Neural progenitor cell (in vitro differentiated cells): ENCODE measurements at places on chromosomes 16 and 17.

- DNase-seq, result no peak
Observed at GRCh38 chr17:5183410-5183793, 8.3 kb downstream of the ZNF594 start.

GRCh38 chr17:38608648-38609047, 2.9 kb upstream of the SRCIN1 start:
- DNase-seq, result no peak

DNA sequence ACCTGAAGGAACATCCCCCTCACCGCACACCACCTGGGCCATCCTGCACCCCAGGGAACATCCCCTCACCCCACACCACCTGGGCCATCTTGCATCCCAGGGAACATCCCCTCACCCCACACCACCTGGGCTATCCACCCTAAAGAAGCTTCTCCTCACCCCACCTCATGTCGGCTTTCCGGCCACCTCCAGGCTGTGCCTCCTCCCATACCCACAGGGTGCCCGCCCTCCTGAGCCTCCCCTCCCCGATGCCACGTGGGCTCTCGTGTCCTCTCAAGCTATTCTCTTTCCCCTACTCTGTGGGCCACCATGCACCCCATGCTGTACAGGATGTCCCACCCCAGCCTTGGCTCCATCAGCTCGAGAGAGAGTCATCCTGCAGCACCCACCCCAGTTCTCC, 18.0 kb downstream of the MYLK3 start:
- DNase-seq, result no peak

DNA sequence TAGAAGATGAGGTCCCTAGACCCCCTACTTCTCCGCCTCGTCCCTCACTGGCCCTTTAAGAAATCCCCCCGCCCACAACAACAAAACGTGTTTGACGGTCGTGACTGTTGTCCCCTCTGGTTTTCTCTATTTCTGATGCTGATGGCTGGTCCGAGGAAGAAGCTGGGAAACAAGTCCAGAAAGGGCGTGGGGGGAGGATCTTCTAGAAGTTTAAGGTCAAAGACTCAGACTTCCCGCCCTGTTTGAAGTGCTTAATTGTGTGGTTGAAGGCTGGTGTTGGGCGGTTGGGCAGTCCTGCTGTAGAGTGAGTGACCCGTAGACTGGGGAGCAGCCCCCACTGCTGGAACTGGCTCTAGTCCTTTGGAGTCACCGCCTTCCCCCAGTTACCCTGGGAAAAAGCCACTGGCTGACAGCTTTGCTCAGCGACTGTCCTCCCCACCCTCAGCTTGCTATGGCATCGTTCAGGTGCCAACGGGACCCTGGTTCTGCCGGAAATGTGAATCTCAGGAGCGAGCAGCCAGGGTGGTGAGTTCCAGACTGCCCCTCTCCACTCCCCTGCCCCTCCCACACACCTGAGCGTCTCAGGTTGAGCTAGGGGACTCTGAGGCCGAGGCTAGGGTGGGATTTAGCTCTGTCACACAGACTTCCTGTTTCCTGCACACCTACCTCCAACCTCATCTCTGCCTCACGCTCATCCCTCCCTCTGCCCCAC, 1.6 kb downstream of the MLLT6 start:
- DNase-seq, result peak; percentile 29

DNA sequence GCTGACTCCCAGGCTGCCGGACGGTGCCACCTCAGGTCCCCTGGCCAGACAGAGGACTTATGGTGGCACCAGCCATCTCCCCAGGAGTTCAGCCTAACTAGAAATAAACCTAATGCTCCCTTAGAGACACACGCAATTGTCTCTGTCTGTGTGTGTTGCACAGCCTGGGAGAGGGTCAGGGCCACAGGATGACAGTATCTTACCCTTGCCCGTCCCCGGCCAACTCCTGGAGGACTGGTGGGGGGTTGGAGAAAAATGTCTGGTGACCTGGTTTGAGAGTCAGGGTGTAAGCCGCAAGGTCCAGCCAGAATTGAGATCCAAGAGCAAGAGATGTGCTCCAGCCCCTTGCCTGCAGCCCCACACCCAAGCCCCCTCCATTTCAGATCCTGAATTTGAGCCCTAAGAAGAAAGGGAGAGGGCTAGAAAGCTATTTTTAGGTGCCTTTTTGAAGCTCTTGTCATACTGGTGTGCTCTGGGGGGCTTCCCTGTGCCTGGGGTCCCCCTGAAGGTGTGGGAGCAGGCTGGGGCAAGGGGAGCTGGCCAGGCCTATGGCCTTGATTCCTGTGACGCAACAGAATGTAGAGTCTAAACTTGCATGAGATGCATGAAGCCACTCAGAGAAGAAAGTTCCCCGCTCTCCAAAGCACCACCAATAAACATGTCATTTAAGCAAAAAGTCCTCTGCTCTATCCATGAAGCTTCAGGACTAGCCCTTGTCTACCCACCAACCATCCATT, 12.9 kb downstream of the ZNF319 start:
- no peak for DNase-seq

GRCh38 chr17:2613089-2613808, 19.8 kb downstream of the PAFAH1B1 start:
- DNase-seq, result no peak

GRCh38 chr16:15811481-15812400, 45.1 kb downstream of the MYH11 start:
- peak; percentile 58 for DNase-seq

GRCh38 chr16:73420676-73421075, 372.7 kb upstream of the ZFHX3 start:
- no peak for DNase-seq

- no peak for DNase-seq
Observed at GRCh38 chr17:77025781-77026180, 115.0 kb upstream of the SEC14L1 start.

GRCh38 chr16:10240854-10241613, 58.8 kb upstream of the GRIN2A start:
- no peak for DNase-seq

- DNase-seq, result no peak
Observed at GRCh38 chr17:55426851-55427586, 5.4 kb upstream of the MMD start.

GRCh38 chr17:78014646-78015045, 56.1 kb downstream of the TNRC6C start:
- no peak for DNase-seq

DNA sequence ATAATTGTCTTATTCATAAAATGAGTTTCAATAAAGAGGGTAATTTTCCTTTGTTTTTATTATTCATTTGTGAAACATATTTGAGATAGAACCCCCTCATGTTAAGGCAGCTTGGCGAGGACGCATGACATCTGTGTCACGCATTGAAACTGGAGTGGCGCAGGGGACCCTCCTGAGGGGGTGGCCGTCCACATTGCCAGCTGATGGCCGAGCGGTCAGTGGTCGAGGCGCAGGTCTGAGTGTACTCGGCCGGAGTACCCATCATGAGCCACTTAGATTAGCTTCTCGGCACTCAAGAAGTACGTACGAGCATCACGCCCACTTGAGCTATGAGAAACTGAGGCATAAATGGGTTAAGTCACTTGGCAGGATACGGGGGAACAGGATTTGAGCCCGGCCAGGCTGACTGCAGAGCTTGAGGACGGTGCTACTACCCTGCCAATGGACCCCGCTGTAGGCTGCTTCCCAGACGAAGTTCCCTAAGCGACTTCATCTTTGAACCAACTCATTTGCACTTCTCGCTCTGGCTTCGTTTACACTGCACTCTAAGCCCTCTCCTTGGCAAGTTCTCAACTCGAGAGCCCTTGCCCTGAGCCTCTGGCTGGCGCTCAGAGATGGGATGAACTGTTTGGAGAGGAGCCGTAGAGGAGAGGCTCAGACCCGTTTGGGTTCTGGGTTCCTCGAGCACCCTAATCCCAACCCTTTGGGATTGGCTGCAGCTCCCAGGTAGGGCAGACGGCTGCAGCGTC, 91.8 kb downstream of the SDK2 start:
- no peak for DNase-seq

DNA sequence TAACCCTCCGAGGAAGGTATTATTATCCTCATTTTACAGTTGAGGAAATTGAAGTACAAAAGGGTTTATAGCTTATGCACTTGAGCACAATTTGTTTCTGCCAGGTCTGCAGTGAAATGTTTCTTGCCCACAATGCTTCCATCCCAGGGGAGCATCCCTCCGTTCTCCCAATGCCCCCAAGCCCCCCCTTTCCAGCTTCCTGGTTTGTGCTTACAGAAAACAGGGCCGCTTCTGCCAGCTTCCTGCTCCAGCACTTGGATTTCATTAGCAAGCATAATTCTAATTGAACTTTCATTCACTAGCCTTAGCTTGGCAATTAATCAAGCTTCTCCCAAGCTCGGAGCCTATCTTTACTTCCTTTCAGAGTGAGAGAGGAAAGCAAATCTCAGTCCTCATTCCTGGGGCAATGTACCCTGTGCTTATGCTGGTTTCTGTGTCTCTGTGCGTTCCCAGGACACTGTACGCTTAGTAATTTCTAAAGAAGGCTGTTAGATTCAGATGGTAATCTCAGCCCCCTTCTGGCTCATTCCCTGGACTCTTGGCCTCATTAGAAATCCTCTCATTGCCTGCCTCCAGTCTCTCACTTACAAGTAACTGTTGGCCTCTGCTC, 141.6 kb downstream of the HS3ST2 start:
- no peak for DNase-seq

GRCh38 chr17:60435244-60436167, 13.2 kb downstream of the CHCT1 start:
- DNase-seq, result peak; percentile 80

- no peak for DNase-seq
Observed at GRCh38 chr17:77783991-77784820, 174.3 kb upstream of the TNRC6C start.

DNA sequence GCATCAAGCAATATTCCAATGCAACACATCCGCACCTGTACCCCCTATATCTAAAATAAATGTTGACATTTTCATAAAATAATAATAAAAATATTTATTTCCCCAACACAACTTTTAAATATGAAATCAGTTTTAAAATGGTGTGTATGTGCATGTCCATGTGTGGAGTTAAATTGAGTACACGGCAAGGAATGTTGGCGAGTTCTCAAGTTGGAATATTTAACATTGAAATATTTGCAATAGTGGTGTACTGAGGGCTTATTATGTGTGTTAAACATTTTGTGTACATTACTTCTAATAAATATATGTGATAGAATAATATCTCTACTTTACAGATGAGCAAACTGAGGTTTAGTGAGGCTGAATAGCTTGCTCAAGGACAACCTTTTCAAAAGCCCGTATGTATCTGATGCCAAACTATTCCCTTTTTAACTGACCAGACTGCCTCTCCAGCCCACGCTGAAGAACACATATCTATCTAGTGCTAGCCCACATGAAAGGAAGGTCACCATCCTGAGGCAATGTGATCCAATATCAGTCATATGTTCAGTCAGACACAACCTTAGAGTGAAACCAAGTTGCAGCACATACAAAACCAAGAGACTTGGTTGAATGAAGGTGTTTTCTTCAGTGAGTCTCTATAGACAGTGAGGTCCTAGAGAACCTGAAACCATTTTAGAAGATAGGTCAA, 192.2 kb upstream of the CDH11 start:
- DNase-seq, result no peak

DNA sequence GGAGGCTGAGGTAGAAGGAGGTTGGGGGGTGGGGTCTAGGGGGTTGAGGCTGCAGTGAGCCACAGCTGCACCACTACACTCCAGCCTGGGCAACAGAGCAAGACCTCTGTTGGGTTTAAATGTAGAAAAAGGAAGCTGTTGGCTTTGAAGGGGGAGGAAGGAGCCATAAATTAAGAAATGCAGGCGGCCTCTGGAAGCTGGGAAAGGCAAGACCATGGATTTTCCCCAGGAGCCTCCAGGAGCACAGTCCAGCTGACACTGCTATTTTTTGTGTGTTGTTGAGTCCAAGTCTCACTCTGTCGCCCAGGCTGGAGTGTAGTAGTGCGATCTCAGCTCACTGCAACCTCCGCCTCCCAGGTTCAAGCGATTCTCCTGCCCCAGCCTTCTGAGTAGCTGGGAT, 15.9 kb downstream of the LITAF start:
- no peak for DNase-seq

GRCh38 chr16:80541306-80541694, 507 bp downstream of the DYNLRB2 start:
- no peak for DNase-seq

DNA sequence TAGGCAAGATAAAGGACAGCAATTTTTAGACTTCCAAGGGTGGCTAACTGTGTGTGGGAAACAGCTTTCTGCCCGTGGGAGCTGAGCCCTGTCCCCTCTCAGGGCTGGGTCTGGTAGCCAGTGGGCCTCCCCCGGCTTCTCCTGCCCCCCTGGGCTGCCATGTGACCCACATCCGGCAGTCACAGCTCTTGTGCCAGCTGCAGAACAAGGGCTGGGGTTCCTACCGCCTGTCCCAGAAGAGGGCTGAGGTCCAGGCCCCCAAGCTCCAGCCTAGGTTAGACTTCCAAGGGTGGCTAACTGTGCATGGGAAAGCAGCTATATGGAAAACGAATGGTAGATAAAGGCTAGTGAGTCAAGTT, 6.1 kb downstream of the GAST start:
- DNase-seq, result no peak

DNA sequence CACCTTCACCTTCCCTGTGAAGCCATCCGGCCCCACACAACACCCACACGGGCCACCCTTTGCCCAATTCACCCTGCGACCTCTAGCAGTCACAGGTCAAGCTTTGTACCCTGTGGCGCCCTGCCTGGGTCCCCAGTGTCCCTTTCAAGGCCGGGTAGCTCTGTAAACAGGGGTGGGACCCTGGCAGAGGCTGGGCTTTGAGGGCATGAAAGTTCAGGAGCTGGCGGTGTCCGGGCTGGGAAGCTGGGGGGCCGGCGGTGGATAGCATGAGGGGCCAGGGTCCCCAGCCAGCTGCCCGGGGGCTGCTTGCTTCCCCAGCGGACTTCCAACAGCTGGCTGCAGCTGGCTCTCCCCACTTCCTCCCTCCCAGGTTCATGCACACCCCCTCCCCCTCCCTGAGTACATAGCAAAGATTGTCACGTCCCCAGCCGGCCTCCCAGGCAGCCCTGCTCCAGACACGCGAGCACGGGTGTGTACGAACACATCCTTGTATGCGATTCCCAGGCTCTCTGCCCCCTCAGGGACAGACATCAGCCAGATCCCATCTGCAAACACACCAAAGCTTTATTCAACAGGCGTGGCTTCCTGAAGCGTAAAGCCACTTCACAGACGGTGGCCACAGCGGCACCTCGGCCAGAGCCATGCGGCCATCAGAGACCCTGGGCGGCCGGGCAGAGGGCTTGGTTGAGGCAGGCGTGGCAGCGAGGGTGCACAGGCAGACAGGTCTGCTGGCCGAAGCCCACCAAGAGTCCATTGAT, 8.2 kb downstream of the NTHL1 start:
- no peak for DNase-seq

- no peak for DNase-seq
Observed at GRCh38 chr17:46737326-46737725, 81.2 kb downstream of the WNT3 start.

DNA sequence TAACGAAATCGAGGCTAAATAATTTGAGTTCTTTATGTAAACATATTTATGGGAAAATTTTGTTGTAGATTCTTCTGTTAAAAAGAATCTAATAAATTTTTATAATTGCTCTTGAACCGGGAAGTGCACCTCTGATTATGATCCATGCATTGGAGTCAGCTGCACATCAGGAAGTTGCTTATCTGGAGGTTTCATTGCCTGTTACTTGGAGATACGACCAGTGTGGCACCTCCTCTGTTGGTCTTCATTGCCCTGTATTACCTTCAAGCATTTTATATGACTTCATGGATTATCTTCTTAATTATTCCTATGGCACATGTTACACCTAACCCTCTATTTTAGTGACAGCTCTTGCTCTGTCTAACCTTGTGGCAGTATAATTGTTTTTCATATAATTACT, 312.6 kb upstream of the TBX2 start:
- DNase-seq, result no peak

- no peak for DNase-seq
Observed at GRCh38 chr16:72201387-72201786, 29.4 kb upstream of the PMFBP1 start.
